ENCODE measurements at places on chromosomes 16 and 17.

GRCh38 chr16:30660424-30661261 lies 2.4 kb downstream of the FBRS start:
- DNase-seq = peak; percentile 78

DNA sequence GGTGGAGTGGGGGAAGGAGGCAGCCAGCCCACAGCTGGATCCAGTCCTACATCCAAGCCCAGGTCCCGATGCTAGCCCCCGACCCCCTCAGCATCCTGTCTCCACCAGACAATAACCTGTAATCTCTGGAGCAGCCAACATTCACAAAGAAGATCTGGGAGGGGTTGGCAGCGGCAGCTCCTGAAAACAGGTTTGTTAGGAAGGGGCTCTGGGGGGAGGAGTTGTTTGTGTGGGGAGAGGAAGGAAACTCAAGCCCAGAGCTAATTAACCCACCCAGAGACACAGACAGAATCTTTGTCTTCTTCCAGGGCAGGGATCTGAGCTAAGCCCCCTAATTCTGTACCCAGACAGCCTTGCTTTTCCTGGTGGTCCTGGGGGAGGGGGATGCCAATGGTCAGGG lies 4.6 kb upstream of the C17orf113 start:
- DNase-seq = no peak

DNA sequence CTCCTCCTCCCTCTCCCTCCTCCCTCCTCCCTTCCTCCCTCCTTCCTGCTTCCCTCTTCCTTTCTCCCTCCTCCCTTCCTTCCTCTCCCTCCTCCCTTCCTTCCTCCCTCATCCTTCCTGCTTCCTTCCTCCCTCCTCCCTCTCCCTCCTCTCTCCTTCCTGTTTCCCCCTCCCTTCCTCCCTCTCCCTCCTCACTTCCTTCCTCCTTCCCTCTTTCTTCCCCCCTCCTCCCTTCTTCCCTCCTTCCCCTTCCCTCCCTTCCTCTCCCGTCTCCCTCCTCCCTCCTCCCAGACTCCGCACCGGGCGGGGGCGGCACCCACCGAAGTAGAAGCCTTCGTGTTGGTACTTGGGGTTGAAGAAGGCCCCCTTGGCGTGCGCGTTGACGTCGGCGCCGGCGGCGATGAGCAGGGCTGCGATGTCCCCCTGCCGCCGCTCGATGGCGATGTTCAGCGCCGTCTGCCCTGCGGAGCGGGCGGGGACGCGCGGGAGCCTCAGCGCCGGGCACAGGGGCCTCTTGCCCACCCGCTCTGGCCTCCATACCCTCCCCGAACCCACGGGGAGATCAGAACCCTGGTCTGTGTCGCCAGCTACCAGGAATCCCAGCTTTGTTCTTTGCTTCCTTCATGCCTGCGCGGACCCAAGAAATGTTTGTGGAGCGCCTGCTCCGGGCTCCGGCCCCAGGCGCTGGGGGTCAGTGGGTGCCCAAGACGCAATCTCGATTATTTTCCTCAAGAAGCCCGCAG lies 22.2 kb downstream of the TRPV3 start:
- DNase-seq = peak; percentile 21

- DNase-seq = no peak
These were observed 11.2 kb downstream of the EPN2 start for GRCh38 chr17:19248151-19248927.

GRCh38 chr17:65156185-65156834 lies 19.1 kb downstream of the RGS9 start:
- no peak for DNase-seq

DNA sequence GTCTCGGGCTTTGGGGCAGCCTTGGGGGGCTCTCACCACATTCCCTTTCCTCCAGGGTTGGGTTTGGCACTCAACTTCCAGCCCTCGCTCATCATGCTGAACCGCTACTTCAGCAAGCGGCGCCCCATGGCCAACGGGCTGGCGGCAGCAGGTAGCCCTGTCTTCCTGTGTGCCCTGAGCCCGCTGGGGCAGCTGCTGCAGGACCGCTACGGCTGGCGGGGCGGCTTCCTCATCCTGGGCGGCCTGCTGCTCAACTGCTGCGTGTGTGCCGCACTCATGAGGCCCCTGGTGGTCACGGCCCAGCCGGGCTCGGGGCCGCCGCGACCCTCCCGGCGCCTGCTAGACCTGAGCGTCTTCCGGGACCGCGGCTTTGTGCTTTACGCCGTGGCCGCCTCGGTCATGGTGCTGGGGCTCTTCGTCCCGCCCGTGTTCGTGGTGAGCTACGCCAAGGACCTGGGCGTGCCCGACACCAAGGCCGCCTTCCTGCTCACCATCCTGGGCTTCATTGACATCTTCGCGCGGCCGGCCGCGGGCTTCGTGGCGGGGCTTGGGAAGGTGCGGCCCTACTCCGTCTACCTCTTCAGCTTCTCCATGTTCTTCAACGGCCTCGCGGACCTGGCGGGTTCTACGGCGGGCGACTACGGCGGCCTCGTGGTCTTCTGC lies 8.4 kb downstream of the SLC16A3 start:
- DNase-seq = no peak

DNA sequence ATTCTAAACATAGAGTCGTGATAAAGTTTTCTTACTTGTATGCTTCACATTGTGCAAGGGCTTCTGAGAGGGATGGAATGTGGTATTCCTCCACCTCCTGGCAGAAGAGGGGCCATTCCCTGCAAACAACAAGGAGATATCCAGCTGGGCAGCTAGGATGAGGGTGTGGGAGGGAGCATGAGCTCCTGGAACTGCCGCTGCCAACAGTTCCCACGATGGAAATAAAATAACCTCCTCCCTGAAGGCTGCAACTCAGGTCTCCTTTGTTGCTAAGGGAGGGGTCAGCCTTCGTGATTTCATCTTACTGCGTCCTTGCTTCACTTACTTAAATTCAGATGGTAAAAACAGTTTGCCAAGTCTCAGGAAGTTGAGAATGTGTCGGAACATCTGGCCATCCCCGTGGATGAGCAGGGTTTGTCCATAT lies 15.6 kb downstream of the PLEKHG4 start:
- DNase-seq = no peak

GRCh38 chr16:3646348-3646920 lies 8.1 kb upstream of the DNASE1 start:
- no peak for DNase-seq

- peak; percentile 19 for DNase-seq
These were observed 16.7 kb downstream of the GNGT2 start for GRCh38 chr17:49193513-49194296.

- no peak for DNase-seq
These were observed 478.4 kb downstream of the HS3ST3B1 start for GRCh38 chr17:14779241-14779640.

DNA sequence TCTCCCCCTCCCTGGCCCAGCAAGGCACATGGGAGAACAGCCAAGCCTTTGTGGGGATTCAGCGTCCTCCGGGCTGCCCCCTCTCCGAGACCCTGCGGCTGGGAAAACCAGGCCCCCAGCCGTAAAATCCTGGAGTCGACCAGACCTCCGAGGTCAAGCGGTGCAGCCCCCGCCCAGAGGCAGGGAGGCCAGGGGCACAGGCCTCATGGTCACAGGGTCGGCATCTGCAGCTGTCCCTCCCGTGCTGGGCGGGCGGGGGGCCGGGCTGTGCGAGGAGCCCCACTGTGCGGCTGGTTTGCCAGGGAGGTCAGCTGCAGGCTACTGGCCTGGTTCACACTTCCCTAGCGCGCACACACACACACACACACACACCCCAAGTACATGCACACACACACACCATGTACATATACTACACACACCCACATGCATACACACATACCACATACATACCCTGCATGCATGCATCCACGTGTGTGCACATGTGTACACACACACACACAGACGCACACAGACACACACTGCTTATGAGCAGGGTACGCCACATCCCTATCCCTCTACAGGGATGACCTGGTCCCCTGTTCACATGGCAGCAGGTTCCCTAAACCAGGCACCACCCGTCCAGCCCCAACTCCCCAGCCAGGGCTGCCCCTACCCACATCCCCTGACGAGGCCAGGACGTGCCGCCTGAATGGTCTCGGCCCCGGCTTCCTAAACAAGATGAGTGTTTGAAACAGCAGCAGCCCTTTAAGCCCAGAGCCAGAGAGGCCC lies 108.9 kb upstream of the CIBAR2 start:
- no peak for DNase-seq

DNA sequence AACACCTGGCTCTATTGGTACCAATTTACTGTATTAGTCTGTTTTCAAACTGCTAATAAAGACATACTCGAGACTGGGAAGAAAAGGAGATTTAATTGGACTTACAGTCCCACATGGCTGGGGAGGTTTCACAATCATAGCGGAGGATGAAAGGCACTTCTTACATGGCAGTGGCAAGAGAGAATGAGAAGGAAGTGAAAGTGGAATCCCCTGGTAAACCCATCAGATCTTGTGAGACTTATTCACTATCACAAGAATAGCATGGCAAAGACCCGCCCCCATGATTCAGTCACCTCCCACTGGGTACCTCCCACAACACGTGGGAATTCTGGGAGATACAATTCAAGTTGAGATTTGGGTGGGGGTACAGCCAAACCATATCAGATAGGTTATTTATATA lies 22.6 kb upstream of the GOSR1 start:
- no peak for DNase-seq

All from activated CD4-positive, alpha-beta T cell treated with anti-CD3 and anti-CD28 coated beads for 4 hours (primary cell).